ENCODE measurements at places on chromosomes 7 and 10. TPM values are rescaled to one million over a fixed set of nuclear protein-coding genes. Genes with fewer than 3 reads are reported as not detected.

Gene BRAF
- 16.6 TPM for polyA plus RNA-seq

DNA sequence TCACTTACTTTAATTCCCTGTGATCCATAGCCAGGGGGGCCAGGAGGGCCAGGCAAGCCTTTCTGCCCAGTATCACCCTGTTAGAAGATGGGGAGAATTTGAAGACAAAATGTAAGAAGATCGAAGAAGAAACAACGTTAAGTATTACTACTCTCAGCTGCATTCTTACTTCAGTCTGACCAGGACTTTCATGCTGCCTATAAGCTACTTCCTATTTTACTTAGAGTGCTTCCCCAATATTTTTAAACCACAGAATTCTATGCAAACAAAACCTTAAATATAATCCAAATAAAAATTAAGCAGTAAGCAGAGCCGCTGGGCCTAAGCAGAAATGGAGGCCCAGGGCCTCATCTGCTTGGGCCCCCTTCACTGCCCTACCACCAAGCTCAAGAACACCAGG lies 117.8 kb downstream of the COL28A1 start:
- no peak for DNase-seq

GRCh38 chr10:124802313-124802675 lies 675 bp downstream of the ABRAXAS2 start:
- no peak for DNase-seq

DNA sequence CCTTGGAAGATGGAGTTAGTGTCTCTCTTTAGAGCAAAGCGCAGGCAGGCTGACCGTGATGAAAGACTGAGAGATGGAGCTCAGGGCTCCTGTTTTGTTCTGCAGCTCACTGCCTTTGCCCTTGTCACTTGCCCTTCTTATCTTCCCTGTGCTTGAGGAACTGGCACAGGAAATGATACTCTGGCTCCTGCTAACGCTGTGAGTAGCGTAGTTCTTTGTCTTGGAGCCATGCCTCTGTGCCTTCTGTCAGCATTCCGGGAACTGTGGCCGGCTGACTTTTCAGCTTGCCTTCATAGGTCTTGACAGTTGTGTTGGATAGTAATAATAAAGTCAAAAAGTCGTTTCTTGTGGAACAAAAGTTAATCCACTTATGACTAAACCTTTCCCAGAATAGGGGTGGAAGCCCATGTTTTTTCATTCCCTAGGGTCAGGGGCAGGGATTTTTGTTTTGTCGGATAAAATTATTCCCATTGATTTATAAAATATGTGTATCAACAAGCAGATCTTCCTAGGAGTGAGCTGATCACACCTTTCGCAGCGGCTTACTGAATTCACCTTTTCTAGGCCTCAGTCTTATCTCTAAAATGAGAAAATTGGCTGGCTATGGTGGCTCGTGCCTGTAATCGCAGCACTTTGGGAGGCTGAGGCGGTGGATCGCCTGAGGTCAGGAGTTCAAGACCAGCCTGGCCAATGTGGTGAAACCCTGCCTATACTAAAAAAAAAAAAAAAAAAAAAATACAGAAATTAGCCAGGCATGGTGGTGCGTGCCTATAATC lies 16.6 kb upstream of the TMEM236 start:
- no peak for DNase-seq

DNA sequence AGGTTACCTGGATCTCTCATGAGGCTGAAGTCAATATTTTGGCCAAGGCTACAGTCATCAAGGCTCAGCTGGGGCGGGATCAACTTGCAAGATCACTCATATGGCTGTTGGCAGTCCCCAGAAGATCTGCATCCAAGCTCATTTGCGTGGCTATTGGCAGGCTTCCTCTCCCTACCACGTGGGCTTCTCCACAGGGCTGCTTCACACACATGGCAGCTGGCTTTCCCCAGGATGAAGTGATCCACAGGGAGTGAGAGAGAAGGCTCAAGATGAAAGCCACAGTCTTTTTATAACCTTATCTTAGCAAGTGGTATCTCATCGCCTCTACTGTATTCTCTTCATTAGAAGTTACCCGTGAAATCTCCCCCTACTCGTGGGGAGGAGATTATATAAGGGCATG lies 167.4 kb downstream of the TMEM26 start:
- no peak for DNase-seq

DNA sequence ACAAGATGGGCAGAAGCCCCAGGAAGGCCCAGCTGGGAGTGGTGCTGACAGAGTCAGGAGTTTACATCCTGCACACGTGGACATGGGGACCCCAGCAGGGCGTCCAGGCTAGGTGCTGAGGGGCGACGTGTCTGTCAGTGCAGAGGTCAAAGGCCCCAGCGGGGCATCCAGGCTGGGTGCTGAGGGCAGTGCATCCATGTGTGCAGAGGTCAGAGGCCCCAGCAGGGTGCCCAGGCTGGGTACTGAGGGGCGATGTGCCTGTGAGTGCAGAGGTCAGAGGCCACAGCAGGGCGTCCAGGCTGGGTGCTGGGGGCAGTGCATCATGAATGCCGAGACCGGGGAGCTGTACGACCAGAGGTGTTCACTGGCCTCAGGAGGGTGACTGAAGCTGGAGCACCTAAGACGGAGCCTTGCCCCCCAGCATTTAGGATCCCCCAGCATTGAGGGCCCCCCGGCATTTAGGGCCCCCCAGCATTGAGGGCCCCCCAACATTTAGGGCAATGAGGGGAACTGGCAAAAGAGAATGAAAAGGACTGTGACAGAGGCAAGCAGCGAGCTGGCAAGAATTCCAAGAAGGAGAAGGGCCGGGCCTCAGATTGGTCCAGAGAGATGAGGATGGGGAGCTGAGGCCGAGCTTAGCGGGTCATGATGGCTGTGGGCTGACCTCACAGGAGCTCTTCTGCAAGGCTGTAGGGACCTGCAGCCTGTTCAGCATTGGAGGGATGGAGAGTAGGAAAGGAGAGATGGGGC lies 474.9 kb downstream of the PTPRN2 start:
- no peak for DNase-seq

DNA sequence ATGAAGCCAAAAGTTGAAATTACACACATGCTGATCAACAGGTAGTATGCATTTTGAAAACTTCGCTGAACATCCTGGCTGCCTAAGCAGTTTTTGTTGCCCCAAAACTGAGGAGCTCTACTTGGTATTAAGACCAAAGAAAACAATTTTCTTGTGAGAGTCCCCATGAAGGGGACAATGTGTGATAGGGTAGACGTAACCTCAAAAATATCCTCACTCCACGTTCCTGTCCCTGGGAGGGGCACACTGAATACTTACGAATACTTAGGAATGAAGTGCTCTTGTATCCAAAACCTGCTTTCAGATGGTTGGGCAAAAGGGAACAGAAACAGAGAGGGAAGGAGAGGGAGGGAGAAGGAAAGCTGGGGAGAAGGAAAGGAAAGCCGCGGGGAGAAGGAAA lies 24.7 kb downstream of the CCDC6 start:
- no peak for DNase-seq

DNA sequence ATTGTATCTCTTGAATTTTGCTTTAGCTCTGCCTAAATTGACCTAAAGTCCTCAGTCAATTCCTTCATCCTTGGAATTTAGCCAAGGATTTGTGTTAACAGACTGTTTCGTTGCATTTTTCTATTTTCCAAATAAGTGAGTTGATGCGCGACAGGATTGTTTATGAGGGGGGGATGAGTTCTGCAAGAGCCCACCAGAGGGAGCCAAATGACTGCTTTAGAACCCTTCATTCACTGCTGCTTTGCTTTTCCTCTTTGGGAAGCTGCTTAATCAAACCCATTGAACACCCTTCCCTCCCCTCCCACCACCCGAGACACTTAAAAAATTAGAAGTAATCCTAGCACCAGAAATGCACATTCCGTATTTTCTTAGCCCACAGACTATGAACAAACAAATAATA lies 33.7 kb upstream of the PTF1A start:
- no peak for DNase-seq

DNA sequence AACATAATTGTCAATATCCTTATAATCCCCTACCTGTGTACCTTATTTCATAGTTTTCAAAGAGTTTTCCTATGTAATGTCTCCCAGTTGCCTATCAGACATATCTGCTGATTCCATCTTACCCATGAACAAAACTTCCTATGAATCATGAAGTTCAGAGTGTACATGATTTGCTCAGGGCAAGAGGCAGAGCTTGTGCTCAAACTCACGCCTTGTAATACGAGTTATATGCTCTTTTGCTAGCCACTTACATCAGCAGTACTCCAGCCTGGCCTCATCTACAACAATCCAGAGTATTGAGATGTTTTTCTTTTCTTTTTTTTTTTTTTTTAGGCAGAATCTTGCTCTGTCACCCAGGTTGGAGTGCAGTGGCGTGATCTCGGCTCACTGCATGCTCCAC lies 11.8 kb downstream of the PKD2L1 start:
- DNase-seq, result no peak

Gene ZNF804B
- polyA plus RNA-seq, result not detected

DNA sequence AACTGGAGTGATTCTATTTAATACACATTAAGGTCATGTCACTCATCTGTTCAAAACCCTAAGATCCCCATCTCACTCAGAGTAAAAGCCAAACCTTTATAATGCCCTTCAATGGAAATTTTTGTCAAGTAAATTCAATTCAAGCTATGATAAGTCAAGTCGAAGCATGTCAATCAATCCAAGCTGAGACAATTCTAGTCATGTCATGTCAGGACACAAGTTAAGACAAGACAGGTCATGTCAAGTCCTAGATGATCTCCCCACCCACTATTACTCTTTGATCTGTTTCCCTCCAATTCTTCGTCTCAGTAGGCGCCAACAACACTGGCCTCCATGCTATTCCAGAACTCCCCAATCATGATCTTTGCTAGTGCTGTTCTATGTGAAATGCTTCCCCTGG lies 141.4 kb downstream of the MAGI2 start:
- DNase-seq, result no peak

Gene ARHGAP12
- 7.5 TPM for polyA plus RNA-seq

- DNase-seq, result no peak
These were observed 252.6 kb upstream of the SMIM30 start for GRCh38 chr7:113370910-113371309.

Gene SUN3
- polyA plus RNA-seq, result not detected

GRCh38 chr7:123824754-123825067 lies 20.3 kb upstream of the HYAL4 start:
- no peak for DNase-seq

DNA sequence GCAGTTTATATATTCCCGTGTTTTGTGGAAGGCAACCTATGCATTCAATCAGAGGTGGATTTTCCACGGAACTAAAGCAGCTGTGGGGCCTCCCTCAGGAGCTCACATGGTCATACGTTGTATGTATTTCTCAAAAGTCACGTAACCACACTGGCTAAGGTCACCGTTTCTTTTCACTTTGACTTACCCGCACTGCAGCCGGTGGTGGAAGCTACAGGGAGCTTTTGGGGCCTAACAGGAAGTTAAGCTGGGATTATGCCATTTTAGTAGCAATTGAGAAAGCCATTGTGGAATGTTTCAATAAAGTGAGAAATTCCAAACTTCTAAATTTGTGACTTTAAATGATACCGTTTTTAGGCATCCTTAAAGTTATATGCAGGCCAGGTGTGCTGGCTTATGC lies 111.2 kb upstream of the KLF6 start:
- no peak for DNase-seq

DNA sequence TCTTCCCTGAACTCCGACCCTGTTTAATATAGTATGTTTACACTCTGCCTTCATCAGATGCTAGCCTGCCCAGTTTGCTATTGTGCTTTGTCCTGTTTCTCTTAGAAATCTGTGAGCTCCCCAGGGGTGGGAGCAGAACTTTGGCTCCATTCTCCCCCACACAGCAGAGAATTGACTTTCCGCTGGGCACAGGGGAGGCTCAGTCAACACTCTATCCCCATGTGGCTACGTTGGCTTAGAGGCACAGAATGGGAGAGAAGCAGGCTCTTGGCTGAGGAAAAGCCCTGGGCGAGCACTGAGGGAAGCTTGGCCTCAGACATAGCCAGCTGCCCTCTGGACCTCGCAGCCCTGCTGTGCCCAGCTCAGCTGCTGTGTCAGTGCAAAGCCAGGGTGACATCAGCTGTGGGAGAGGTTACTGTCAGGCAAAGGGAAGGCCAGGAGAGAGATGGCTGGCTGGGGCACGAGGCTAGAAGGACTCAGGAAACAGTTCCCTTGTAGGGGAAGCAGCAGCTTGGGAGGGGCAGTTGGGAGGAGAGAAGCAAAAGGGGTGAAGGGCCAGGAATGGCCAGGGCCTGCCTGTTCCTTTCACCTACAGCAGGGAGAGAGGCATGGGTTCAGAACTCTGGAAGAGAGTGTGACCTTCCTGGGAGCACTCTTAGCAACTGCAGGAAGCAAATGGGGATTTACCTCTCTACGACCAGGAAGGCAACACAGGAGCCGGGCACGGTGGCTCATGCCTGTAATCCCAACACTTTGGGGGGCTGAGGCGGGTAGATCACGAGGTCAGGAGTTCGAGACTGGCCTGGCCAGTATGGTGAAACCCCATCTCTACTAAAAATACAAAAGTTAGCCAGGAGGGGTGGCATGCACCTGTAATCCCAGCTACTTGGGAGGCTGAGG lies 5.8 kb upstream of the SCD start:
- no peak for DNase-seq

GRCh38 chr7:124162667-124163066 lies 129.8 kb upstream of the TMEM229A start:
- DNase-seq, result no peak

Gene NKX1-2
- polyA plus RNA-seq, result not detected

Gene SPDYE9
- not detected for polyA plus RNA-seq

DNA sequence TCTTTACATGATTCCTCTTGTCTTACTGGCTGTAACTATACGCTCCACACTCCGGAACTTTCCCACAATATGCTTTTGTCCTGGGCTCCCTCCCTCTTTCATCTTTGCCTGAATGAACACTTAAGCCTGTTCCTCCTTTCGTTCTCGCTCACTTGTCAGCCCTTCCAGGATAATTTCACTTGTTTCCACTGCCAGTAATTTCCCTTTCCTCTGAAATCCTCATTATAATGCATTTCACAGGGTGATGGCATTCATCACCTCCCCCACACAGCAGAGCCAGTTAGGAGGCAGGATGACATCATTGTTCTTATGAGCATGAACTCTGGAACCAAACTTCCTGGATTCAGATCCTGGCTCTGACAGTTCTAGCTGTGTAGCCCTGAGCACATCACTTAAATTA lies 372.6 kb downstream of the GPR158 start:
- no peak for DNase-seq

Gene ADAM12
- 8.6 TPM for polyA plus RNA-seq

Gene HHEX
- 2.6 TPM for polyA plus RNA-seq

Gene TMEM273
- polyA plus RNA-seq, result not detected

Gene AS3MT
- polyA plus RNA-seq, result 3.0 TPM

Gene MEIG1
- not detected for polyA plus RNA-seq

Gene HOXA7
- 4.4 TPM for polyA plus RNA-seq

- DNase-seq, result no peak
These were observed 1.8 kb downstream of the HMX2 start for GRCh38 chr10:123149568-123150270.

Gene FAM131B
- polyA plus RNA-seq, result 2.0 TPM

- DNase-seq, result no peak
These were observed 168.9 kb upstream of the TMEM72 start for GRCh38 chr10:44742248-44742647.

DNA sequence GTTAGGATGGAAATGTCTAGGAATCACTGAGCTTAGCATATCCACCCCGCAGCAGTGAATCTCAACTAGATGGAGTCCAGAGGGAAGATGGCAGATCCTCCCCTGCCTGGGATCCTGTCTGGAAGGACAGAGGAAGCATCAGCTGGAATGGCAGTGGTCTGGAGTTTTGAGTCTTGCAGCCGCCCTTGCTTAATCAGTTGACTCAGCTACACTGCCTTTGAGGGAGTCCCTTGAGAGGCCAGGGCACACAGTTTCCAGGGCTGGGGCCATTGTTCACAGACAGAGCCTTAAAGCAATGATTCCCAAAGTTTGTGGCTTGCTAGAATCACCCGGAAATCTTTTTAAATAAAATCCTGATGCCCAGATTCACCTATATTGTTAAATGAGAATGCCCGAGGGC lies 128.1 kb downstream of the NT5C2 start:
- DNase-seq, result no peak

- DNase-seq, result no peak
These were observed 221.7 kb downstream of the CDK14 start for GRCh38 chr7:90817846-90818245.
